ENCODE measurements at places on chromosomes 11 and 22. TPM values are rescaled to one million over a fixed set of nuclear protein-coding genes. Genes with fewer than 3 reads are reported as not detected.
A peak's percentile ranks its signal among the peaks of the same experiment; 100 is the strongest.

RAG2 gene
- total RNA-seq, result not detected

USH1C gene
- total RNA-seq, result not detected

SERHL2 gene
- total RNA-seq, result 0.78 TPM

EXT2 gene
- 18.4 TPM for total RNA-seq

DNA sequence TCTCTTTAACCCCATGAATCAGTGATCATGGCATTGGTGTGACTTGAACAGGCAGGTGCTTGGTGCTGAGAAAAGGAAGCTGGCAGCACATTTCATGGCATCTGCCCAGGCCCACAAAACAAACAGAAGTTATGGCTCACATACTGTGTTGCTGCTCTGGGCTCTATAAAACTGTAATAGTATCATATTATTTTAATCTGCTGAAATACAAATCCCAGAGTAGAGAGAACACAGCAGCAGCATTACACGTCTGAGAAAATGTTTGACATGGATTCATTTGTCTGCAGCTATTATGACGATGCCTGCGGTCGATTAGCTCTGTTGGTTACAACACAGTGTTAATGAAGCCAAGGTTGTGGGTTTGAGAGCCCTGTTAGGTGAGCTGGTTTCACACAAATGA, 80.8 kb downstream of the ALX4 start:
- no peak for DNase-seq

GRCh38 chr11:134562196-134562595, 150.2 kb upstream of the B3GAT1 start:
- DNase-seq, result no peak

DNA sequence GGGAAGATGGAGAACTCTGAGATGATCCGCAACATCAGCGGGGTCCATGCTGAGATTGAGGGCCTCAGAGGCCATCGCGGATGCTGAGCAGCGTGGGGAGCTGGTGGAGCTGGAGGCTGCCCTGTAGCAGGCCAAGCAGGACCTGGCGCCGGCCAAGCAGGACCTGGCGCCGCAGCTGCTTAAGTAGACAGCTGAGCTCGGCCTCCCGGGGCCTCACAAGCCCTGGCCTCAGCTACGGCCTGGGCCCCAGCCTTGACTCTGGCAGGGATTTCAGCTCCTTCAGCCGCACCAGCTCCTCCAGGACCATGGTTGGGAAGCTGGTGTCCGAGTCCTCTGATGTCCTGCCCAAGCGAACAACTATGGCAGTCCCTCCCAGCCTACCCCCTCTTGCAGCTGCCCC, 7.3 kb upstream of the RNASEH2C start:
- DNase-seq, result no peak

DNA sequence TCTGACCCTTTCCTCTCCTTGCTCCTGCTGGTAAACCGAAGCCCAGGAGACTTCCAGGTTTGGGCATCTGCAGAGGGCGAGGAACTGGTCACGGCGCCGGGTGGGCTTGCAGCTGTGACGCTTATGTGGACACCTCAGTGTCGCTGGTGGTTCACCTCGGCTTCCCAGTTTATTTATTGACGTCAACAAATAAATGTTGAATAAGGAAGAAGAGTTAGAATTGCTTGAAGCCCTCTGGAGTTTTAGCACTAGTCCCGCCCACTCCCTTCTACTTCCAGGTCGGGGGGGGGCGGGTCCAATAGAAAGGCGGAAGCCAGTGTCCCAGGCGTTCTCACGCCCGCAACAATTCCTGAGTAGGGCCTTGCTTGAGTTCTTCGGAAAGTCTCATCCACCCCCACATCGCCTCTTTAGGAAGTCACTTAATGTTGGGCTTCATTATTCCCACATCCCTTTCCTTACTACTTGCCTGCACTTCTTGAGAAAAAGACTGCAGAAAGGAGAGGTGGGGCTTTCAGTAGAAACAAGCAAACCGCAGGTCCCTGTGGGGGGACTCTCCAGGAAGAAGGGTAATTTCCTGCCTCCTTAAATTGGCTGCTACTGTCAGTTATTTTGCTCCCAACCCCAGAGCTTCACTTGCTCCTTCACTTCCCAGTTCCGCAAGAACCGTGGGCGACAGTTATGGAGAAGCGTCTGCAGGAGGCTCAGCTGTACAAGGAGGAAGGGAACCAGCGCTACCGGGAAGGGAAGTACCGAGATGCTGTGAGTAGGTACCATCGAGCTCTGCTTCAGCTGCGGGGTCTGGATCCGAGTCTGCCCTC, at the start of gene TTC9C:
TSS of gene TTC9C (plus strand) at position 316 of the 818 bp plus-strand sequence. CDS start at position 679, 363 bp downstream.
- DNase-seq, result peak; percentile 90

DNA sequence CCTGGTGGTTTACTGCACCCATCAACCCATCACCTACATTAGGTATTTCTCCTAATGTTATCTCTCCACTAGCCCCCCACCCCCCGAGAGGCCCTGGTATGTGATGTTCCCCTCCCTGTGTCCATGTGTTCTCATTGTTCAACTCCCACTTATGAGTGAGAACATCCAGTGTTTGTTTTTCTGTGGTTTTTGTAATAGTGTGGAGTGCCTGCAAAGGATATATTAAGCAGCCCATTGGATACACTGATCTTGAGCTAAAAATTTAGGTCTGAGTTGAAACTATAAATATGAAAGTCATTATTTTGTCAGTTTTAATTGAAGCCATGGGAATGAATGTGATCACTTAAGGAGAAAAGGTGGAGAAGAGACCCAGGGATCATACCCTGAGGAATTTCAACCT, 23.0 kb downstream of the MRPL48 start:
- DNase-seq, result no peak

GRCh38 chr11:85752890-85753581, 57.9 kb downstream of the SYTL2 start:
- peak; percentile 90 for DNase-seq
